Stimulated activated CD8-positive, alpha-beta memory T cell treated with anti-CD3 and anti-CD28 coated beads, Interleukin-15, amount 100 ng/mL, for 48 hours (primary cell): ENCODE measurements at places on chromosomes 2 and 18.

DNA sequence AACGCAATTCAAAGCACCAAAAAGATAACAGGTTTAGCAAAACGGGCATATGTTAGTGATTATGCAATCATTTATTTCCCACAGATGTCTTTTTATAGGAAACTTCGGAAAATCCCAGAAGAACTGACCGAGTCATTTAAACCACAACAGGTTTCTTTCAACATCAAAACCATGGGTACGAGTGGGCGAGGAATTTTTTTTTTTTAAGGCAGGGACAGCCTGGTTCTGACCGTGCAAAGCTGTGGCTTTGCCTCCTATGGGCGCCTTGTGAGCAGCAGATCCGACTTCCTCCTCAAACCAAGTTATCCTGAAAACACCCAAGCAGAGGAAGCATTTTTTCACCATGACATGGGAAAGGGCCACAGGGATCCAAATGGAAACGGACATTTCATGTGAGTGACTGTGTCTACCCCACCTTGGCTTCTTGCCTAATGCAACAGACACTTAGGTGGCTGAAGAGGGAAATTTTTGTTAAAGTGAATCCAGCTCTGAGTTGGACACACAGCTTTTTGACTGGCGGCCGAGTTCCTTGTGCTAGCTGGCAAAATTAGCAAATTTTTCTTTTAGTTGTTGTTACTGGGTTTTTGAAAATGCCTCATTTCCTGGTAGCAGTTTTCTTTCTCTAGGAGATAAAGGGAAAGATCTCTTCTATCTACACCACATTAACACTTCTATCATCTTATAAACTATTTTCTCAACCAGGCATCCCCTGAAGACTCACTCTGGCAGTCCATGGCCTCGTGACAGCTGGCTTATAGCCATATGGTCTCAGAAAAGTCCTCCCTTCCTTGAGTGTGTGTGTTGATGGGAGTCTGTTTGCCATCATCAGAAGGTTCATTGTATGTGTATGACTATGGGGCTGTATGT is 487.4 kb upstream of the ZEB2 start:
- DNase-seq = no peak

DNA sequence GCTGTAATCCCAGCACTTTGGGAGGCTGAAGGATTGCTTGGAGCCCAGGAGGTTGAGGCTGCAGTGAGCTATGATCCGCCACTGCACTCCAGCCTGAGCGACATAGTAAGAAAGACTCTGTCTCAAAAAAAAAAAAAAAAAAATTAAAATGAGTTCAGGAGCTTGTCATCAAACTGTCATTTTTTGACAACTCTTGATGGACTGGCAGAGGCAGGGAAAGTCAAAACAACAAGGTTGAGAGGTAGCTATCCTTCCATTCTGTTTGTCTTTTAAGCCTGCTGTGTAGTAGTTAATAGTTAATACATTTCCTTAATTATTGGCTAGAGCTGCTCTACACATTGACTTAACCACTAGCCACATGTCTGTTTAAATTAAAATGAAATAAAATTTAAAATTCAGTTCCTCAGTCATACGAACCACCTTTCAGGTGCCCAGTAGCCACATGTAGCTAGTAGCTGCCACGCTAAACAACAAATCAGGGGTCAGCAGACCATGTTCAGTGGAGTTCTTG is 22.7 kb downstream of the DPYSL5 start:
- no peak for DNase-seq

- no peak for DNase-seq
Measured at GRCh38 chr2:71798266-71799012, 345.1 kb downstream of the DYSF start.

- DNase-seq = no peak
Measured at GRCh38 chr2:172863341-172863740, 127.7 kb downstream of the RAPGEF4 start.

DNA sequence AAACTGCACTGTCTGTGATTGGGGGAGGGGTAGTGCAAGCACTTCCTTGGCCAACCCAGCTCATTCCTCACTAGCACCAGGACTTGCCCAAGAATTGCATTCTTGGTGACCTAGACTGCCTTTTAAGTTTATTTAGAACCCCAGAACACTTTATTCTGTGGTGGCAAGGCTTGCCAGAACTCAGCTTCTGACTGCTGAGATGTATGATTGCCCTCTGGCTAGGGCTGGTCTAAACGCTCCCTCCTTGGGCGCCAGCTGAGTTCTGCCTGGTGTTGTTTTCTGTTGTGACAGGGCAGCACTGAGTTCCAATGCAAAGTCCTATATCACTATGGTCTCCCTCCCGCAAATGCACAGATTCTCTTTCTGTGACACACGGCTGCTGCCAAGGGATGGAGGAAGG is 247.7 kb downstream of the ZNF385B start:
- no peak for DNase-seq

- DNase-seq = no peak
Measured at GRCh38 chr2:48323146-48323545, 206.8 kb upstream of the STON1 start.

DNA sequence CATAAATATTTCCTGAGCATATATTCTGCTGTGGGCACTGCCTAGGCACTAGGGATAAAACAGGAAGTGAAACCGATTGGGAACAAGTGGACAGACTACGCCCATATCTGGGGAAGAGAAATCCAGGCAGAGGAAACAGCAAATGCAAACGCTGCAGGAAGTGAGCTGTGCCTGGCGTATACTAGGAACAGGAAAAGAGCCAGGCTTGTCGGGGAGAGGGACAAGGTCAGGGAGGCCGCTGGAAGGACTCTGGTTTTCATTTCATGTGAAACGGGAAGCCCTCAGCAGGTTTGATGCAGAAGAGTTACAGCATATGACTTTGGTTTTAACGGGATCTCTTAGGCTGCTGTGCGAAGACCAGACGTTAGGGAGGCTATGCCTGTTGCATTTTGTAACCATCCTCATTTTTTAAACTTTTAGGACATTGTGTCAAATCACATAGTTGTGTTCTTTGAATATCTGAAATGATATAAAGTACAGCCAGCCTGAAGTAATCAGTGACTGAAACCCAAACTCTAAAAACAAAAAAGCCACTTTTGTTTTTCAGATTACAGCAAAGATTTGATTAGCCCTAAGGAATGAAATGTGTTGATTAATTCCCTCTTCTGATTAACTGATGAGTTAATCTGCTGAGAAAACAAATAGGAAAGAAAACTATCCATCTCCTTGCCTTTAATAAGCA is 110.2 kb upstream of the PIEZO2 start:
- DNase-seq = no peak

DNA sequence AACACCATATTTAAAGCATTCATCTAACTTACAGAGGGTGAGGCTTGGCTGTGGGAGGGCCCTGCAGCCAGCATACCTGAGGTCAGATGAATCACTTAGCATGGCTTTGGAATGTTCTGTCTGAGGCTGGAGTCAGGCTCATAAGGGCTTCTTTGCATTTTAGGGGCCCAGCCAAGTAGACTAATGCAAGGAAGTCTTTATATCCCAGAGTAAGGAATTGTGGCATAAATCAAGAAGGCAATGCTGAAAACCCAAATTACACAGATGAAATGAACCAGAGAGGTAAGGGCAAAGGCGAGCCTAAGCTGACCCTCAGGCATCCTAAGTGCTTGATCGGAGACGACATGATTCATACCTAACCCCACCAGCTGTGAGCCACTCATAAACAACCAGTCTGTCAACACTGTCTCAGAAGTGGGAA is 383.6 kb downstream of the DCC start:
- DNase-seq = no peak

DNA sequence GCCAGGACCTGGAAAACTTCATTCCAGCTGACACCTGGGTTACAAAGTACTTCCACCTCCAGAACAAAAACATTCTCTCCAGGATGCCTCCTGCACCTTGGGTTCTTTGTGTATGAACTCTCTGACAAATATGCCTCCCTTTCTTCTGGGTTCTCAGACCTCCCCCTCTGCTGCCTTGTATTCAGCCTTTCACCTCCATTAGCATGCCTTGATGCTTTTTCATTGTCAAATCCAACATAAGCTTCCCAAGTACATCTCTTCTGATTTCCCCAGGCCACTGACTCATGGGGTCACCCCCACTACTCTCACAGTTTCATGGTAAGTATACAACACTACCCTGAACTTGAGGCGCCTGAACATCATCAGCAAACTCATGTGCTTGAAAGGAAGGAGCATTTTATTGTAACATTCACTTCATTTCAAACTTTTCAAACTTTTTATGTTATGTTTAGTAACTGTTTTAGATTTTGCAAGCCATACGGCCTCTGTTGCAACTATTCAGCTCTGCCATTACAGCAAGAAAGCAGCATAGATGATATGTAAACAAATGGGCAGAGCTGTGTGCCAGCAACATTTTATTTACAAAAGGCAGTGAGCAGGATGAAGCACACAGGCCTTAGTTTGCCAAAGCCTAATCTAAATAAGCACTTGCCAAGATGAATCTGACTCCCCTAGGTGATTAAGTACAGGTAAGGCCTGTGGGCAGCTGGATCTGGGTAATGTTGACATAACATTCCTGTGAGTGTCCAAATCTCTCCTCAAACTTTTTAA is 32.5 kb upstream of the MRPS9 start:
- DNase-seq = no peak

DNA sequence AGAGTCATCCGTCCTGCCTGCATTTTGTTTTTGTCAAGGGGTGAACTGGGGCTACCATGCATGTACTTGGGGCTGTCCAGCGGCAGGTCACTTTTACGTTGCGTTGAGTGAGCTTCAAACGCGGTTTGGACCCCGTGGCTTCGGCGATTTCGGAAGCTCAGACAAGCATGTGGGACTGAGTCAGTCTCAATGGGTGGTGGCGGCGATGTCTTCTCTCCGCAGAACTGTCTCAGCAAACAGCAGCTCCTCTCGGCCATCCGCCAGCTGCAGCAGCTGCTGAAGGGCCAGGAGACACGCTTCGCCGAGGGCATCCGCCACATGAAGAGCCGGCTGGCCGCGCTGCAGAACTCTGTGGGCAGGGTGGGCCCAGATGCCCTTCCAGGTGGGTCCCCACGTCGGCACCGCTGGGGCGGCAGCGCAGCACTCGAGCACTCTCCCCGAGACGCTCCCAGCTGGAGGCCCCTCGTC is 21.3 kb downstream of the FBLN7 start:
- no peak for DNase-seq

- no peak for DNase-seq
Measured at GRCh38 chr2:18630541-18630940, 41.2 kb upstream of the NT5C1B start.

GRCh38 chr2:168174756-168175155 is 72.6 kb downstream of the STK39 start:
- DNase-seq = no peak

DNA sequence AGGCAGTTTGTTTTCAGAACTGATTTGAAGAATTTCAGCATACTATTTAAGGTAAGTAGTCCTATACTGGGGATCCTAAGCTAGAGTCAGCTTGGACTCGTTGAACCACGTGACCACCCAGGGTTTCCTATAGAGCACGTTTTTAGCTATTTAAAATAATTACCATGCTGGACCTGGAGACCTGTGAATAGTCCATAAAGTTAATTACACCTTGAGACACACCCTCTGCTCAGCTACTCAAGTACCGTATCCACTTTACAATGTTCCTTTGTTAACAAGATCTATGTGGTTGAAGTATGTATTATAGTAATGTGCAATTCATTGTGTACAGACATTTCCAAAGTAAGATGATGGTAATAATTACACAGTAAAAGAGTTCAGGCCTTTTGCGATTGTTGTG is 67.6 kb downstream of the CRIM1 start:
- DNase-seq = no peak

DNA sequence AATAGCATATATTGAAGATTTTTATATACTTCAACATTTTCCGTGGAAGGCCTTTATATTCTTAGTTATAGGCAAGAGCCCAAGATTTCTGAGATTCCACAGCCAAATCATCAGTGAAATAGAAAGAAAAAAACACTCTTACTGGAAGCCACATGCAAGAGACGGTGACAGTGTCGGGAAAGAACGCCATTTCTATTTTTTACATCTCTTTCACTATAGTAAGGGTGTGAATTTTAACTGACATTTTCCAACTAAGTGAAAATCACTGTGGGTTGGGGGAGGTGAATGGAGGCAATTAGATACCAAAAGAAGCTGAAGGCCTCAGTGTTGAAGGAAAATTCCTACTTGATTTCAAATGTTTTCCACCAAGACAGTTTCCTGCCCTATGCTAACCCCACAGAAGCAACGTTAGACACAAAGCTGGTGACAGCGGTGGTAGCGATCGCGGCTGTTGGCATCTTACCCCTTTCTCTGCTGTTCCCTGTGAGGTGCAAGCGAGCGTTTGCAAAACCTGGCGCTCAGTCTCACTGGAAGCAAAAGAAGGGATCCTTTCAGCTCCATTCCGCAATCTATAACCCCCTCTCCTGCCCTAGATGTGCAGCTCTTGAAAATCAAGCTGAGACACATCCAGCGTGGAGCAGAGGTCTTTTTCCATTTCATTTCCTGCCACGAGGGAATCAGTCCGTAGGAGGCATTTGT is 20.0 kb downstream of the ID2 start:
- DNase-seq = no peak

DNA sequence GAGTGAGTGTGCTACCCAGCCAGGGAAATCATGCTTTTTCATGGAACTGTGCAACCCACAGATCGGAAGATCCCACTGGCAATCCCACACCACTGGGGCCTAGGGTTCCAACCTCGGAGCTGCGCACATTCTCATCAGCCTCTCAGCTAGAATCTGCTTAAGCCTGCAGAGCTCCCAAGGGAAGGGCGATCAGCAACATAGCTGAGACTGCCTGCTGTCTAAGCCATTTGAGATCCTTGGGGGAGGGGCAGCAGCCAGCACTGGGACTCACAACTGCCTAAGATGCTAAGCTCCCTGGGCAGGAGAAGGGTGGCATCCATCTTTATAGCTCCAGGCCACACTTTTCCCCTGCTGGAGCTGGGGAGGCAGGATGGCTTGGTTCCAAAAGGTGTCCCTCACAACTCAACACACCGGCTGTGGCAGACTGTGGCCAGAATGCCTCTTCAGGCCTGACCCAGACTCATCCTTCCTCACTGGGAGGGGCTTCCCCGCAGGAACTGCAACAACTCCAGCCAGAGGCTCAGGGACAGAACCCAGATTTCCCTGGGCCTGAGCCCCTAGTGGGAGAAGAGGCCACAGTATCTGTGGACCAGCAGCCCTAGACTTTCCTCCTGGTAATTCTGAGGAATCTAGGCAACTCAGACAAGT is 1133.3 kb upstream of the PIK3C3 start:
- no peak for DNase-seq

DNA sequence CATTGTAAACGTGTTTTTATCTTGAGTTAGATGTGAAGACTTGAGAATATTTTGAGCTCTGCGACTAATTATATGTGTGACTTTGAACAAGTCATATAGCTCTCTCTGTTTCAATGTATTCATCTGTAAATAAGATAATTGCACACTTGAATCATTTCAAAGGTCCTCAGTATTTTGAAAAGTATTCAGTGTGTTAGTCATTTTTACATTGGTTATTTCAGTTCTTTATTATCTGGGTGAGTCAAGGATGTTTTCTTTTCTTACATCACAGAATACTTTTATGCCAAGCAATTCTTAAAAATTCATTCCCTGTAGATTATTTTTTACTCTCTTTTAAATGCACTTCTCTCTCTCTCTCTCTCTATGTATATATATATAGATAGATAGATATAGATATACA is 1098.0 kb upstream of the ZEB2 start:
- DNase-seq = no peak

- no peak for DNase-seq
Measured at GRCh38 chr18:4024702-4025101, 430.4 kb downstream of the DLGAP1 start.
